Forelimb muscle (tissue), 1 donor: ENCODE measurements at places on chromosomes 12 and 14.

DNA sequence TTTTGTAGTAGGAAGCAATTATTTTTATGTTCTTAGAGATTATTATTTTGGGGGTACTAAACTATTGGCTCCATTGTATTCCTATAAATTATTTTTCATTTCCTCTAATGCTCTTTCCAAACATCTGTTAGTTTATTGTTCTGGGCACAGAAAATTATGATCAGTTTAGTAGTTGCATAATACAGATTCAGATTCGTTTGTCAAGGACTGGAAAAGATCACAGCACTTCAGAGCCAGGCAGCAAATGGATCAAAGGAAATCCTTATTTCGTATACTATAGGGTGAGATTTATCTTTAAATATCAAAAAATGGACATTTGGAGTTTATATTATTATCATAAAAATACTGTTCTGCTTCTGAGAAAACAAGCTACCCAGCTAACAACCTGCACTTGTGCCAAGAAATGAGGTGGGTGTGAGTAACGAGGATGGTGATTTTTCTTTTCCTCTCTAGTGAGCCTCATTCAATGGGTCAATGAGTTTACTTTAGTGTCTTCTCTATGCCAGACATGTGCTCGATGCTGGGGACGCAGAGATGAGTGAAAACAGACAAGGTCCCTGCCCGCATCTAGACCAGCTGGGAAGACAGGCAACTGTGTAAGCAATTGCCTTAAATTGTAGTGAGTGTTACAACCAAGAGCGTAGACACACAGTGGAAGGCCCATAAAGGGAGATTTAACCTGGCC is 208.6 kb upstream of the PLXNC1 start:
- no peak for DNase-seq

GRCh38 chr14:91177073-91178034 is 63.5 kb downstream of the DGLUCY start:
- DNase-seq, result peak; percentile 24

GRCh38 chr14:24337144-24337823 is 2.4 kb upstream of the ADCY4 start:
- DNase-seq, result no peak

DNA sequence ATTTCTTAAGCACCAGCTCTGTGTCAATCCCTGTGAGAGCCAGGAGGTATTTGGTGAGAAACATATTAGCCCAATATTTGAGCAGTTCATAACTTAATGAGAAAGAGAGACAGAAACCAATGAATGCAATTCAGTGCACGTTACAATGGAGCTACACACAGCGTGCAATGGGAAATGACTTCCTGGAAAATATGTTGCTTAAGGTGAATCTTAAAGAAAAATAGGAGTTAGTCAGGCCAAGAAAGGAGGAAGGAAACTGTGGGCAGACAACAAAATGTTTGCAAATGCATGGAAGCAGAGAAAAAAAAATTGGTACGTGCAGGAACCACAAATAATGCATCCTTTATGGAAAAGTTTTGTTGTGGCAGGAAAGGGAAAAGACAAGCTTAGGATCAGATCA is 481.7 kb downstream of the BCAT1 start:
- DNase-seq, result no peak

DNA sequence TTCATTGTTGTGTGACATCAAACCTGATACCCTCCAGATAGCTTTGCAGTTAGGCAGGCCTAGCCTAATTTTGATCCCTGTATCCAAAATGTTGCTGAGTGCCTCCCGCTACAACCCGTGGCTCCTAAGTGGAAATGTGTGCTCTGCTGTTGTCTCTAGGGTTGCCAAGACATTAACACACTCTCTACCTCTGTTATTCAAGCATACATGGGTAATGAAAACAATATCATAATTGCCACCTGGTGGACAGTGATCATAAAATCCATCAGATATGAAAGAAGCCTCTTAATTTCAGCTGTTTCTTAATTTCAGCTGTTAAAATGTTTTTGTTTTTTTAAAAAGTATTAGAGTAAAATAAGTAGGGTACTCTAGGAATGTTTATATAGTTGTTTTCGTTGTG is 93.5 kb downstream of the PLEKHA5 start:
- no peak for DNase-seq

- DNase-seq, result no peak
These were observed 153.2 kb downstream of the CCER1 start for GRCh38 chr12:90801776-90802175.

DNA sequence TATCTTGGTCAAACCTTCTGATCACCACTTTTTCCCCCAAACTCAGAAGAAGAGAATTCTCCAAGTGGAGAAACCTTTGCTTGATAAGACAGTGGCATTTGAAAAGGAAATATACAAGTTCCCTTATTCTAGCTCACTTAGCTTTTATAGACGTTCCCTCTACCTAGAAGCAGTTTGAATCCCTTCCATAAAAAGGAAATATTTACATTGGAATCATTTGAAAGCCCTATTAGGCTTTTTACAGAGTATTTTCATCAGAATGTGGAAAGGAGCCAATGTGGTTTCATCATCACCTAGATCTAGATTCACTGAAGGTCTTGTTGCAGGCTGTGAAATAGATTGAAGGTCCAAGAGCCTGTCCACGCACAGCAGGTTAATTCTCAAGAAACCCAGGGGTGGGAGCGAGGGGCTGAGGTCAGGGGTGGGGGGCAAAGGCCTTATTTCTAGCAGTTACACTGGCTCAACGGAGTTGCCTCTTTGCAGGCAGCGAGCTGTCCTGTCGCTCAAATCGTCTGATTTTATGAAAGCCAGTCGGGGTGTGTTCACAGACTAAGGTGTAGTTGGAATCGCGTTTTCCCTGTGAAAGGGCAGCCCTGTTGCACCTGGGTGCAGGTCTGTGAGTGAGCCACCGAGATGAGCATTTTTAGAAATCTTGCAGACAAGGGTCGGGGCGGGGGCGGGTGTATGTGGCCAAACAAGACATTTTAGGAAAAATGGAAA is 45.6 kb downstream of the AACS start:
- DNase-seq, result no peak

DNA sequence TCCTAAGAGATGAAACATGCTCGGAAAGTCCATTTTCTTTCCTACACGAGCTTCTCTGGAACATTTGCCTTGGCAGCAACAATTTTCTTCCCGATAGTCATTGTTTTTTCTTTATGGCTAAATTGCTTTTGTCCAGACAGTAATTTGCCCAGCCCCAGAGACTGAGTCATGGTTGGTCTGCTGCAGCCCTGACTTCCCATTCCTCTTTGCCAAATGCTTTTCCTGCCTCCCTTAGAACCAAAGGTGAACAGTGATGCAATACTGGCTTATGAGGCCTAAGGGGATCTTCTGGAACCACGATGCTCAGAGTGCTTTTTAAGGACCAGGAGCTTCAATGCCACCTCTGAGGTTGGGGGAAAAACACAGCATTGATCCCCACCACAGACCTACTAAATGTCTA is 1599.6 kb upstream of the TMEM132C start:
- no peak for DNase-seq

GRCh38 chr12:6358881-6359280 is 16.5 kb downstream of the SCNN1A start:
- no peak for DNase-seq

GRCh38 chr12:47878293-47878917 is 26.4 kb downstream of the VDR start:
- DNase-seq, result no peak

DNA sequence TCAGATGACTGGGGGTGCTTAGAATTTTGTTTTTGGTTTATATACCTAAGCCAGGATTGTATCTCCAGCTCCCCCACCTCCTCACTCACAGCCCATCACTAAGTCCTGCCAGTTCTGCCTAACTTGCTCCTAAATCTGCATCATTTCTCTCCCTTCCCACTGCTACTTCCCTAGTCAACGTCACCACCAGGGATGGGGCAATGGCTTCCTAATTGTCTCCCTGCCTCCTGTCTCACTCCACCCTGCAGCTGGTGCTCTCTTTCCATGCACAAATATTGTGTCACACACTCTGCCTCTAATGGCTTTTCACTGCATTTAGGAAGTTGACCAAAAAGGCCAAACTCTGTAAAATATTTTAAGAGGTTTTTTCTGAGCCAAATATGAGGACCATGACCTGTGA is 11.5 kb downstream of the OAS2 start:
- DNase-seq, result no peak

GRCh38 chr12:53232646-53233461 is 845 bp upstream of the RARG start:
- no peak for DNase-seq

- no peak for DNase-seq
These were observed 219.2 kb downstream of the TMEM121 start for GRCh38 chr14:105745433-105746123.

DNA sequence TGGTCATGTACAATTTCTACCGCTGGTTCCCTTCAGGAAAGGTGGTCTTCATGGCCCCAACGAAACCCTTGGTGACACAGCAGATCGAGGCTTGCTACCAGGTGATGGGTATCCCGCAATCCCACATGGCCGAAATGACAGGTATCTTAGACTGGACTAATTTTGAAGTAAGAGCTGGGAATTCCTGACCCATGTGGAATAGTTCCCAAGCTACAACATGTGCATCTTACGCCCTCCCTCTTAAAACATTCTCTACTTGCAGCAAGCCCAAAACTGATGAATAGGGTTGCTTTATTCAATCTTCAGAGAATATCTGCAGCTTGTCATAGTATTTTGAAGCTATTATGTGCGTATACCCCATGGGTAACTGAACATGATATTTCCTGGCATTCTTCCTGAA is 669 bp downstream of the FANCM start:
- no peak for DNase-seq

DNA sequence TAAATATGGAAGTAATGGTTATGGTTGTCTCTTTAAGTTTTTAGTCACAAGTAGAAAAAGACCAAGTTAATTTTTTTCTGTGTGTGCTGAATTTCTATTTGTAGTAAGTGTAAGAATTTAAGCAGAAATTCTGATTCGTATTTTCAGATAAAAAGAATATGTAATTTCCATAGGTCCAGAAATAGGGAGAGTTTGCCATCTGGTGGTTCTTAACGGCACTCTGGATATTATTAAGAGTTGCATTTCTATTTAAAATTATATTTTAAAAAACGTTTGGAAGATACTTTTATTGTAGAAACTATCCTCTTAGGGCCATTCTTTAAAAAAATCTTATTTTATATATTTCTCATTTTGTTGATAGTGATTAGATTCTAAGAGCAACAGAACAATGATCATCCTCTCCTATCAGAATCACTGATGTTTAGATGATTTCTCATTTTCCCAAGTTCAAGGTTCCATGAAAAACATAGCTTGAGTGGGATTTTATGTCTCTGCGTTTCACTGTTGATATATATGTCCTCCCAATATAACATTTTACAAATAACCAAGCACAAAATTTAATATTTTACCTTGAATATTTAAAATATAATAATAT is 88.3 kb downstream of the LRRK2 start:
- DNase-seq, result no peak

DNA sequence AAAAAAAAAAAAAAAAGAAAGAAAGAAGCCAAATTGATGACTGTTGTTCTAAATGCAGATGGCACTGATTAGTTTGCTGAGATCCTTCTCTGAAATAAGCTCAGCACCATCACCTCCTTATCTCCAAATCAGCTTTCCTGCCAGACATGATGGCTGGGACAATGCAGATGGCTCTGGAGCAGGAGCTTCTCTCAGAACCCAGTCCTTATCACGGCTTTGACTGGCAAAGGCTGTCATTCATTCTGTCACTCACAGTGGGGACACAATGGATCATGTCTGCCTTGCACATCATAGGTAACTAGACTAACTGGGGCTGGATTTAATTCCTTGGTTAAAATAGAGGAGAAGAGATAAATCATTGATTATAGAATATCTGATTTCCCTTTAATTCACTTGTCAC is 146.3 kb downstream of the PDZRN4 start:
- no peak for DNase-seq

GRCh38 chr14:58397156-58397555 is 1.4 kb downstream of the TOMM20L start:
- no peak for DNase-seq

- no peak for DNase-seq
These were observed 34.6 kb downstream of the ATF7 start for GRCh38 chr12:53591301-53592206.

DNA sequence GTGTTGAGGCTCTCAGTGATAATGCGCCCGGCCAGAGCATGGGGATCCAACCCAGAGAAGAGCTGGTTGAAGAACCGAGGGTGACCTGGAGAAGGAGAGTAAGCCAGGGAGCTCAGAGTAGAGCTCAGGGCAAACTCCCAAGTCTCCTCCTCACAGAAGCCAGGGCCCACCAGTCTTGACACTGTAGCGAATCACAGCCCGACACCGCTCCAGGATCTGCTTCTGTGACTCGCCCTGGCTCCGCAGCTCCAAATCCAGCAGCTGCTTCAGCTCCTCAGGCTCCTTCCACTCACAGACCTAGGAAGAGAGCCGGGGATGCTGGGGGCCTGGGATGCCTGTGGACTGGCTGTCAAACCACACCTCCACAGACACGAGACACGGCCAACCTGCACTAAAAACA is 8.2 kb upstream of the ZNF740 start:
- no peak for DNase-seq

DNA sequence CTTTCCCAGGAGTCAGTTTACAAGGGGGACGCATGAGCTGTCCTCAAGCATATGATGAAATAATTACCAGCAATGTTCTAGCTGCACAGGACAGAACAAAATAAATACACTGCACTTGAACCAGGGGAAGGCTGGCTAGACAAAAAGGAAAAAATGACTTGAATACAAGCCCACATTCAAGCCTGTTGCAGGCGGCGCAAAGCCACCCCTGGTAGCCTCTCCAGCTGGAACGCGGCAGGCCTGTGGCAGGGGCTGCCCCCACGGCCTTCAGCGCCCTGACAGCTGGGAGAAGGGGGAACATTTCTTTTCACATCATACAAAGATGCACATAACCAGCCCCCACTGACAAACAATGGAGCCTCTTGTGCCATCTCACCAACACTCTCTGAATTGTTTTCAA is 57.1 kb downstream of the TRAFD1 start:
- DNase-seq, result no peak

GRCh38 chr14:88095791-88096190 is 90.9 kb downstream of the GPR65 start:
- no peak for DNase-seq

DNA sequence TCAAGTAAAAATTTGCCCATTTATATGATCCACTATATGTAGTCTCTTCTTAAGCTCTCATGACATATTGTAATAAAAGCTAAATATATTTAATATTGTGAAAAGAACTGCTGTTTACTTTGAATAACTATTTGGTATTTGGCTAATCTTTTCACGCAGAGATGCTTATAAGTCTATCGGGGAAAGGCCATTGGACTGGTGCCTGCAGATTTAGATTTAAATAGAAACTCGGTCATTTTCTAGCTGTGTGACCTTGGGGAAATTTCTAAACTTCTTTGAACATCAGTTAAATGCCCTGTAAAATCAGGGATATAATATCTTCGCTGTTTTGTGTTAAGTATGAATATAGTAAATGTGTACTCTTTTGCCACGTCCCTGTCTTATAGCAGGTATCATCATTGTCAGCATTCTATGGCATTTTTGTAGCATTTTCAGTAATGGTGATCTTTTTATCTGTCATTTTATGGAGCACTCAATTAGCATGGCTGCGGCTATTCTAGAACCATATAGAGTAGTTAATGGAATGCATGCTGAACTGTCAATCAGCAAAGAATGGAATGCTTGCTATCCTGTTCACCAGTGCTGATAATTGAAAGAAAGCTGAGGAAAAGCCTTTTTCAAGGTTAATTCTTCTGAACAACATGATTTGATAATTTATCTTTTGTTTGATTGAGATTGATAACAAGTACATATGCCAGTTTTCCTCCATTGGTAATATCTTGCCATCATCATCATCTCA is 181.2 kb downstream of the TMTC2 start:
- DNase-seq, result peak; percentile 28
